ENCODE measurements at places on chromosomes 12 and 14.
A peak's percentile ranks its signal among the peaks of the same experiment; 100 is the strongest.

DNA sequence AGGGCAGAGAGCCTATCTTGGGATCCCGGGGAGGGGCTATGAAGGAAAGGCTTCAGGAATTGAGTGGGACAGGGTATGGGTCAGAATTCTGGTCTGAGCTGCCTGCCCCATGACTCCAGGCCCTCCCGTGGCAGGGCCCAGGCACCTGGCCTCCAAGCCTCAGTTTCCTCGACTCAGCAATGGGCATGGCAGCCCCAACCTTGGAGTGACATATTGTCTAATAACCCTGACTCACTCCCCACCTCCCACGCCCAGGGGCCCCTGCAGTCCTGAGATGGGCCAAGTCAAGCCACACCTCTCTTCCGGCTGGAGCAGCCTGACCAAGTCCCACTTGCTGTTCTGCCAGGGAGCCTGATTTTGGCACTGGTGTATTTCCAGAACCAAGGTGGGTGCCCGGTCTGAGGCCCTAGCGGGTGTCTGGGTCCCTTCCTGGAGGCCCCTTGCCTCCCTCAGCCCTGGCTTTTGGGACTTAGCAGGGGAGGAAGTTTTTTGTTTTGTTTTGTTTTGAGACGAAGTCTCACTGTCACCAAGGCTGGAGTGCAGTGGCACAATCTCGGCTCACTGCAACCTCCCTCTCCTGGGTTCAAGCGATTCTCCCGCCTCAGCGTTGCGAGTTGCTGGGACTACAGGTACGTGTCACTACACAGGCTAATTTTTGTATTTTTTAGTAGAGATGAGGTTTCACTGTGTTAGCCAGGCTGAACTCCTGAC, 40.3 kb upstream of the RCOR1 start:
- DNase-seq: peak; percentile 68

- no peak for DNase-seq
Observed at GRCh38 chr12:133129368-133130037, 571 bp downstream of the ZNF891 start.

GRCh38 chr14:93126111-93126510, 10.4 kb upstream of the ITPK1 start:
- no peak for DNase-seq

- no peak for DNase-seq
Observed at GRCh38 chr12:128649902-128650301, 173.9 kb downstream of the SLC15A4 start.

DNA sequence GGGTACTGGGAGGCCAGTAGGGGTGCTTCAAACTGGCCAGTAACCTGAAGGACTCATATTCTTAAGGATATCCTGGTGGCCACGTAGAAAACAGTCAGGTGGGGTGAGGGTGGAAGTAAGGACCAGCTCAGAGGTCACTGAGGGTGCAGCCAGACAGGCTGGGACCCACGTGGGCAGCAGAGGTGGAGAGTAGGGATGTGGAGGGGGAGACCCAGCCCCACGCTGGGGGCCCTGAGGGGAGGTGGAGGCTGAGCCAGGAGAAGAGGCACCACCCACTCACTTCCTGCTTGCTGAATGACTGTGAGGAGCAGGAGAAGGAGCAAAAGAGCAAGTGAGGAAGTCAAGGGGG, 12.6 kb upstream of the SERPINA3 start:
- DNase-seq: no peak

GRCh38 chr14:73438993-73439392, 19.4 kb downstream of the NUMB start:
- DNase-seq: no peak

DNA sequence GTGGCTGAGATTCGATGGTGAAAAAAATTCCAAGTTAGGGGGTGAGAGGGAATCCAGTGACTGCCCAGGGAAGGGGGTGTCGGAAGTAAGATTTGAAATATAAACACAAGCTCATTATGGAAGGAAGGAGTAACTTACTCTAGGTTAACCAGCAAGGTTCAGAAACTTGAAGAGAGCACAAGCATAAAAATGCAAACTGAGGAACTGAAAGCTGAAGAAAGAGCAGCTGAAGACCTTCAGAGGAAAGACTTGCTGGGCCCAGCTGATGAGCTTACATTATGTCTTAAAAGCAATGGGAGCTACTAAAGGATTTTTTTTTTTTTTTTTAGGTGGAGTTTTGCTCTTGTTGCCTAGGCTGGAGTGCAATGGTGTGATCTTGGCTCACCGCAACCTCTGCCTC, 189.7 kb upstream of the GRIN2B start:
- no peak for DNase-seq

- DNase-seq: no peak
Observed at GRCh38 chr14:64915797-64916196, 1.5 kb downstream of the CHURC1 start.

- no peak for DNase-seq
Observed at GRCh38 chr14:23299986-23300686, 2.5 kb downstream of the PPP1R3E start.

DNA sequence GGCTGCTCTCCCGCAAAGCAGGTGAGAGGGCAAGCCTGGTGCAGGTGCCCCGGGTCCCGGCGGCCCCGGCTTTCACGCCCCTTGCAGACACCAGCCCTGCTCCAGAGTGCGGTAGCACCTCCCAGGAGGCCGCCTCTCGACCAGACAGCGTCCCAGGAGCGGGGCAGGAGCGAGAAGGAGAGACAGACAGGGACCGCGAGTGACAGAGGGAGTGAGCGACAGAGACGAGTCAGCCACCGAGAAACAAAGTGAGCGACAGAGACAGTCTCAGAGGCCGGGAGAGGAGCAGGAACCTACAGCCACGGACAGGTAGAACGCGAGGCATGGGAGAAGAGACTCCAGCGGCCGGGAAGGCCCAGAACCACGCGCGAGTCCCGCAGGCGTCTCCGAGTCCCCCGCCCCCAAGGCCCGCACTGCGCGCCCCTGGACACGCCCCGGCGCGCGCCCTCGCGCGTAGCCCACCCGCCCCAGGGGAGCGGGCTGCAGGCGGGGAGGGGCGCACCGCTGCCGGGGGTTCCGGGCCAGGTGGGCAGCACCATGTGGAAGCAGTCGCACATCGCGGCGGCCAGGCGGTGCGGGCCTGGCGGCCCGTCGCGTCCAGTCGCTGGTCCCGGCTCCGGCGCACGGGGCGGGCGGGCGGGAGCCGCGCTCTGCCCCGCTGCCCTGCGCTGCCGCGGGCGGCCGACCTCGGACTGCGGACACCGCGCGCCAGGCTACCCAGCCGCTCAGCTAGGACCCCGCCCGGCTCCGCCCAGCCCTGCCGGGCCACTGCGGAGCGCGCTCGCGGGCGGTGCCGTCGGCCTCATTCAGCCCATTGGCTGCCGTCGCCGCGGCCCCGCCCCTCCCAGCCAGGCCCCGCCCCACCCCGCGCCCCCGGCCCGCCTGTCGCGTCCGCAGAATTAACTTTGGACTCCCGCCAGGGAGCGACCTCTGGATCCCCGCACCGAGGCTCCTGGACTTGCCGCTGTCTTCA, at the start of gene AHNAK2:
Gene AHNAK2, minus strand, starts transcription at position 694 of the 973 bp plus-strand sequence. Its CDS starts 137 bp downstream, at position 557.
- DNase-seq: peak; percentile 81

- peak; percentile 47 for DNase-seq
Observed at GRCh38 chr14:68564826-68565759, 227.8 kb downstream of the ZFP36L1 start.
